ENCODE measurements at places on chromosomes 4 and X. TPM values are rescaled to one million over a fixed set of nuclear protein-coding genes. Genes with fewer than 3 reads are reported as not detected.

ATP10D gene
- 12.8 TPM for total RNA-seq

HAND2 gene
- total RNA-seq = 0.30 TPM

PRSS12 gene
- total RNA-seq = 30.3 TPM

DCHS2 gene
- under 0.01 TPM for total RNA-seq

HTN3 gene
- not detected for total RNA-seq

FRMPD4 gene
- total RNA-seq = 0.30 TPM

PDS5A gene
- total RNA-seq = 34.8 TPM

RASSF6 gene
- total RNA-seq = 1.3 TPM

PCSK1N gene
- 0.17 TPM for total RNA-seq

ANKRD50 gene
- total RNA-seq = 6.7 TPM

ANAPC4 gene
- total RNA-seq = 21.0 TPM

GAGE10 gene
- not detected for total RNA-seq

NEUROG2 gene
- total RNA-seq = not detected

HPGDS gene
- total RNA-seq = not detected

ZNF182 gene
- 2.0 TPM for total RNA-seq

PFKFB1 gene
- total RNA-seq = 0.45 TPM

IL2 gene
- not detected for total RNA-seq

PPARGC1A gene
- 0.15 TPM for total RNA-seq

DDIT4L gene
- total RNA-seq = 1.3 TPM

MAGEC1 gene
- total RNA-seq = not detected

CTAG2 gene
- 2.7 TPM for total RNA-seq

CPEB2 gene
- total RNA-seq = 6.4 TPM

RTL9 gene
- 0.30 TPM for total RNA-seq

BANK1 gene
- total RNA-seq = 0.15 TPM

NMU gene
- total RNA-seq = 3.5 TPM

PNMA6F gene
- total RNA-seq = not detected

GAGE2A gene
- not detected for total RNA-seq

PRR32 gene
- total RNA-seq = not detected

FDCSP gene
- not detected for total RNA-seq

DBET gene
- total RNA-seq = not detected

CT45A10 gene
- total RNA-seq = not detected

VCX gene
- total RNA-seq = not detected

CSAG1 gene
- not detected for total RNA-seq

HPSE gene
- 0.59 TPM for total RNA-seq

SHOX gene
- not detected for total RNA-seq

RGN gene
- 1.0 TPM for total RNA-seq

STBD1 gene
- total RNA-seq = 3.7 TPM

CLIC2 gene
- total RNA-seq = not detected

PF4V1 gene
- total RNA-seq = not detected

METAP1 gene
- 49.1 TPM for total RNA-seq

COX7B2 gene
- not detected for total RNA-seq

All from bronchus fibroblast of lung (primary cell).